Coronary artery (tissue), 2 donors: ENCODE measurements at places on chromosomes 5 and 9.
A peak's percentile ranks its signal among the peaks of the same experiment; 100 is the strongest.

GRCh38 chr5:31213705-31214121 lies 20.2 kb downstream of the CDH6 start:
- DNase-seq = no peak

- DNase-seq = peak; percentile 64
Measured at GRCh38 chr5:143222287-143223231, 180.9 kb downstream of the NR3C1 start.

- no peak for DNase-seq
Measured at GRCh38 chr5:1123418-1124147, 11.7 kb upstream of the SLC12A7 start.

GRCh38 chr9:114237247-114237646 lies 81.9 kb downstream of the COL27A1 start:
- no peak for DNase-seq

- no peak for DNase-seq
Measured at GRCh38 chr9:32811246-32811645, 27.9 kb downstream of the TMEM215 start.
